ENCODE measurements at places on chromosomes 1 and 21. TPM values are rescaled to one million over a fixed set of nuclear protein-coding genes. Genes with fewer than 3 reads are reported as not detected.

The NUP210L gene
- total RNA-seq, result 0.11 TPM

The CA6 gene
- not detected for total RNA-seq

The IL22RA1 gene
- 0.06 TPM for total RNA-seq

The LHX4 gene
- 0.39 TPM for total RNA-seq

The ZBTB8B gene
- 3.1 TPM for total RNA-seq

The AGO3 gene
- total RNA-seq, result 33.6 TPM

The PTPRC gene
- total RNA-seq, result 9.0 TPM

The LIN28A gene
- total RNA-seq, result not detected

The NEK2 gene
- total RNA-seq, result 10.2 TPM

The KIAA0040 gene
- 2.9 TPM for total RNA-seq

The CYP4Z1 gene
- total RNA-seq, result 2.5 TPM

The CHI3L2 gene
- total RNA-seq, result 0.89 TPM

The CAPN9 gene
- 0.20 TPM for total RNA-seq

The TIAM1 gene
- total RNA-seq, result 41.8 TPM

The CYYR1 gene
- 15.5 TPM for total RNA-seq

The C1orf226 gene
- total RNA-seq, result 2.9 TPM

The RNPEP gene
- total RNA-seq, result 37.9 TPM

The NBPF1 gene
- 79.7 TPM for total RNA-seq

The CACNA1S gene
- 0.33 TPM for total RNA-seq

The MIXL1 gene
- total RNA-seq, result 0.22 TPM
